IMR-90 (cell line): ENCODE measurements at places on chromosomes 7 and 10. TPM values are rescaled to one million over a fixed set of nuclear protein-coding genes. Genes with fewer than 3 reads are reported as not detected.
A peak's percentile ranks its signal among the peaks of the same experiment; 100 is the strongest.

DNA sequence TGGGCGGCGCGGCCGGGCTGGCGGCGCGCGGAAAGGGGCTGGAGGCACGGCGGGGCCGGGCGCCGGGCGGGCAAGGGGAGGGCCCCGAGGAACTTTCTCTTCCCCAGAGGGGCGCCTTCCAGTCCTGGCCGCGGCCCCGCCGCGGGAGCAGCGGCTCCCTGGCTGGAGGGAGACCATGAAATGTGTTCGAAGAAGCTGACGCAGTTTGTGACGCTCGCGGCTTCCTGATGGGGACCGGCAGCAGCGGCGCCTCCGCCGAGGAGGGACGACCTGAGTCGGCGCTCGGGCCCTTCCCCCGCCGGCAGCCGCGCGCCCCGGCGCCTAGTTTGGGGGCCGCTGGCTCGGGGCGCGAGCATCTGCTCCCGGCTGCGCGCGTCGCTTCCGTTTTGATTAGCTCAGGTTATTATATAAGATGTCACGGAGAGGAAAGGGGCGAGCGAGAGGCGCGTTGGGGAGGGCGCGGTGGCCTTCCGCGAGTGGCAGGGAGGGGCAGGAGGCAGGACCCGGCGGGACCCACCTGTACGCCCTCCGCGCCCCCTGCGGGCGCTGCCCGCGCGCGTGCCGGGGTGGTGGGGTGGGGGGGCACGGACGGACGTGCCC lies 57.1 kb upstream of the PCGF5 start:
- DNase-seq: peak; percentile 62

GRCh38 chr7:149070372-149071125 lies 20.0 kb downstream of the ZNF786 start:
- no peak for DNase-seq

DNA sequence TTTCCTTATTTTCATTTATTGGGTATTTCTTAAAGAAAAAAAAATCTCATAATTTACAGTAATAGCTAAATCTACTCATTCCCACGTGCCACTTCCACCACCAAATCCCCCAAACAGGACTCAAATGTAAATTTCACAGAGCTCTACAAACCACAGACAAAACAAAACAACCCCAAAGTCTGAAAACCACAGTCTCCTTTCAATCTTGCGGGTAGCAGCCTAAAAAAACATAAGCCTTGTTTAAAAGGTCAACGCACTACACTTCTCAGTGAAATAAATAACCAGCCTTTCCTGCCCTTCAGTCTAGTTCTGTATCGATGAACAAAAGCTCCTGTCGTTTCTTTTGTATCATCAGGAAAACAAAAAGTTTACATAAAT lies 121.8 kb upstream of the AFAP1L2 start:
- DNase-seq: peak; percentile 16

- DNase-seq: no peak
These were observed 75.4 kb upstream of the SVIL start for GRCh38 chr10:29710128-29710527.

GRCh38 chr10:650886-651615 lies 38.4 kb downstream of the DIP2C start:
- peak; percentile 78 for DNase-seq

- DNase-seq: no peak
These were observed 16.7 kb downstream of the AQP1 start for GRCh38 chr7:30928254-30928872.

GRCh38 chr7:27745064-27745583 lies 5.2 kb downstream of the TAX1BP1 start:
- DNase-seq: peak; percentile 84

DNA sequence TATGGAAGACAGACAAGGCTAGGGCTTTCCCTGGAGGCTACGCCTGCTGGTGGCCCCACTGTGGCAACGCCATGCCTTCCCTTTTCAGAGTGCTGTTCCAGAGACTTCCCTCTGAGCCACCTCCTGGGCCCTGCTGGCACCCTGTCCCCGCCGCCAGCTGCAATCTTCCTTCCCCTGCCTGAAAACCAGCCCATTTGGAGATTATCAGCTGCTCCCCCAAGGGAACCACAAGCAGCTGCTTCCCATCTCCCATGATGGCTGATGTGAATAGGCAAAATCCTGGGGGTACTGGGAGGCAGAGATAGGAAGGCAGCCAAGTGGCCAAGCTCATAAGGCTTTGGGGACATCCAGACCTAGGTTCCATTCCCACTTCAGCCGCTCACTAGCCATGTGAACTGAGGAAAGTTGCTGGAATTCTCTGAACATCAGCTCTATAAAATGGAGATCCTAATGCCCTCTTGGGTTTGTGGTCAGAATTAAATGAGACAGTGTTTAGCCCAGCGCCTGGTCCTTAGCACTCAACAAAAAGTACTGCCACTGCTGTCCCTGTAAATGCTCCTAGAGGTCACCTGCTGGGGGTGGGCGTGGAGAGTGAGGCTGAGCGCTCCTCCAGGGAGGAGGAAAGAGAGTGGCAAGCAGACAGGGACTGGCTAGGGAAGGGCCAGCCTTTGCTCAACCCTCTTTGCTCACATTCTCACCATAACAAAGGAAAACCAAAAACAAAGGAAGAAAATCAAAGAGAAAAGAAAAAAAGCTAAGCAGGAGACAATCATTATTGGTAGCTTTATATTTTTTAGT lies 5.9 kb downstream of the TSPAN33 start:
- no peak for DNase-seq

DNA sequence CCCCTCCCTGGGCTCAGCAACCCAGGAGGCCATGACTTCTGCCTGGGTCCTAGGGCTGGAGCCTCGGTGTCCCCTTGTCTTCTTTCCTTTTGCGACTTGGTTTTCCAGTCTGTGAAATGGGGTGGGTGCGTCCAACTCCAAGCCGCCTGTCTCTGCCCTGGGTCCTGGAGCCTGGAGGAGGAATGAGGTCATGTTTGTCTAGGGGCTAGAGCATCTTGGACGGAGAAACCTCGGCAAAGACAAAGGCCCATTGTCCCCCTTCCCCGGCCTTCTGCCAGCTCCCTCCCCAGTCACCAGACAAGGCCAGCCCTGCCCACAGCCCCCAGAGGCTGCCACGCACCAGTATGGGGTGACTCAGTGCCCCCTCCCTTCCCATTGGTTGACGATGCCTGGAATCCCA lies 39.8 kb upstream of the ELN start:
- peak; percentile 21 for DNase-seq

GRCh38 chr10:119316729-119317097 lies 109.3 kb downstream of the GRK5 start:
- DNase-seq: peak; percentile 92

DNA sequence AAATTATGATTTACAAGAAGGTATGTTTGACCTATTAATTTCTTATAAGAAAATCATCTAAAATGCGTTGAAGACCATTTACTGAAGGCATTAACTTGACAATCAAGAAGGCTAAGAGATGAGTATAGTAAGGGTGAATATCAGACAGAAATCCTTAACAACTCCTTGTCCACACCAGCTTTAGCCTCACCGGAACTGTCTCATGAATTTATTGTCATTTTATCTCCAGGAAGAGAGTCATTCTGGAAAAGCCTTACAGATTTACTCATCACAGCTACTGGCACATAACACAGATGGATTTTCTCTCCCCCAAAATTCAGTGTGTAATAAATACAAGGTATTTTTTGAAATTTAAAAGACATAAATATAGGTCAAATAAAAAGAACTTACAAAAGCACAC lies 129.4 kb upstream of the LSM8 start:
- DNase-seq: no peak

GRCh38 chr7:112784603-112785002 lies 5.6 kb downstream of the TMEM168 start:
- no peak for DNase-seq

GRCh38 chr10:120110196-120110595 lies 217.7 kb downstream of the SEC23IP start:
- DNase-seq: no peak

DNA sequence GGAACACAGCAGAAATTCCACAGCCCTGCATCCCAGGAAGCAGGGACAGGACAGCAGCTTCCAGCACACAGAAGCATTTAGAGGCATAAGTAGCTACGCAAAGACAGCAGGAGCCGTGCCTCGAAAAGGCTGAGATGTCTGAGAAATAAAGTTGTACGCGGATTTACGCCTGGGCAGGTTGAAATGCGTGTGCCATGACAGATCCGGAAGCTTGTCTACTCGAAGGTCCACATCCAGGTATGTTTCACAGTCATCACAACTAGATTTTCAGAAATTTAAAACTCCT lies 26.1 kb downstream of the DIP2C start:
- no peak for DNase-seq

DNA sequence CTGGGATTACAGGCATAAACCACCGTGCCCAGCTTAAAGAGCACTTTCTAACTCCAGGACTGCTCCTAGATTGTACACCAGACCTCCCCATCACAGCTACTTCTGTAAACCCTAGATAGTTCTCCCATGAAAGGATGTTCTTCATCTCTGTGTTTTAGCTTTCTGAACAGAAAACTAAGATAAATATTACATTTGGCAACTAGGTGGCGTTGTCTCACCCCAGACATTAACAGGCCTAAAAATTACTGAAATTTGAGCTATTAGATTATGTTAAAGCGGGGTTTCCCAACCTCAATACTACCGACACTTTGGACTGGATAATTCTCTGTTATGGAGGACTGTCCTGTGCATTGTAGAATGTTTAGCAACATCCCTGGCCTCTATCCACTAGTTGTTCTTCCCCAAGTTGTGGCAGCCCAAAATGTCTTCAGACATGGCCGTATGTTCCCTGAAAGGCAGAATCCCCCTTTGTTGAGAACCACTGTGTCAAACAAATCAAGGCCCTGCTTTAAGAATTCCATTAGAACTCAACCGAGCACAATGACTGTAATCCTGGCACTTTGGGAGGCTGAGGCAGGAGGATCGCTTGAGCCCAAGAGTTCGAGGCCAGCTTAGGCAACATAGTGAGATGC lies 19.1 kb downstream of the ATOH7 start:
- peak; percentile 67 for DNase-seq

- no peak for DNase-seq
These were observed 513.6 kb downstream of the SORCS3 start for GRCh38 chr10:105154736-105155135.

DNA sequence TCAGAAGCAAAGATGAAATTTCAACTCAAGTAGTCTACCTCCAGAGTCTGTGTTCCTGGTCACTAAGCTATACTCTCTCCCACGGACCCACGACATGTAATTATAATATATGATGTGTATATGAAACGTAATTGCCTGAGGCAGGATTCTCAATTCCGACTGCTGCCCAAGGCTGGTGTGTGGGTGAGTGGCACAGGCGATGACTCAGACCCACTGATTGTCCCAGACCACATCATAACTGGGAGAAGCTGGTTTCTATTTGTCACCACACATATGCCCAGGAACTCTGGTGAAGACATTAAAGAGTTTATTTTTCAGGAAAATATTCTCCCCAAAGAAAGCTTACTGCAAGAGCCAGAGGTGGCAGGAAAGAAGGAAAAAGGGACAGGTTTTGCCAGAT lies 219.3 kb downstream of the JAZF1 start:
- peak; percentile 47 for DNase-seq

- DNase-seq: no peak
These were observed 37.7 kb upstream of the LRGUK start for GRCh38 chr7:134089446-134089845.

DNA sequence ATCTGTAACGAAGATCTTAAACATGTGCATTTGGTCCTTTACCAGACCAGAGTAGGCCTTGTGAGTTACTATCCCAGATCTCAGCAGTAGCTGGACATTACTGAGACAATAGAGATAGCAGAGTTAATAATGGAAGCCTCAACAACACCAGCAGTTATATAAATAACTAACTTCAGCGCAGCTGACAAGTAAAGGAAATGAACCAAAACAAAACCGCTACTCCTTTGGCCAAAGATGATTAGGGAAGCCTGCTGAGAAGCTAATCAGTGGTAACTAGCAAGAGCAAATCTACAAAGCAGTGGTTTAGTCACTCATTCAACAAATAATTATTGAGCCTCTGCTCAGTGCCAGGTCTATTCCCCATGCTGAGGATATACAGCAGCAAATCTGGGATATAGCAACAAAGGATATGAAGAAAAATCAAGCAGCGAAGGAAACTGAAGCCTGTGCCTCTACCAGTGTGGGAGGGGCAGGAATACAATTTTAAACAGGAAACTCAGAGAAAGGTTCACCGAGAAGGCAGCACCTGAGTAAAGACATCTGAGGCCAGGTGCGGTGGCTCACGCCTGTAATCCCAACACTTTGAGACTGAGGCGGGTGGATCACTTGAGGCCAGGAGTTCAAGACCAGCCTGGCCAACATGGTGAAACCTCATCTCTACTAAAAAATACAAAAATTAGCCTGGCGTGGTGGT lies 103.6 kb downstream of the ELMO1 start:
- DNase-seq: no peak

GRCh38 chr7:24764972-24765744 lies 7.9 kb upstream of the GSDME start:
- DNase-seq: peak; percentile 52

GRCh38 chr10:112213836-112214235 lies 30.3 kb upstream of the GPAM start:
- DNase-seq: no peak

- no peak for DNase-seq
These were observed 53.7 kb upstream of the SP4 start for GRCh38 chr7:21374134-21374533.

- no peak for DNase-seq
These were observed 12.0 kb downstream of the HOXA4 start for GRCh38 chr7:27118580-27118979.

DNA sequence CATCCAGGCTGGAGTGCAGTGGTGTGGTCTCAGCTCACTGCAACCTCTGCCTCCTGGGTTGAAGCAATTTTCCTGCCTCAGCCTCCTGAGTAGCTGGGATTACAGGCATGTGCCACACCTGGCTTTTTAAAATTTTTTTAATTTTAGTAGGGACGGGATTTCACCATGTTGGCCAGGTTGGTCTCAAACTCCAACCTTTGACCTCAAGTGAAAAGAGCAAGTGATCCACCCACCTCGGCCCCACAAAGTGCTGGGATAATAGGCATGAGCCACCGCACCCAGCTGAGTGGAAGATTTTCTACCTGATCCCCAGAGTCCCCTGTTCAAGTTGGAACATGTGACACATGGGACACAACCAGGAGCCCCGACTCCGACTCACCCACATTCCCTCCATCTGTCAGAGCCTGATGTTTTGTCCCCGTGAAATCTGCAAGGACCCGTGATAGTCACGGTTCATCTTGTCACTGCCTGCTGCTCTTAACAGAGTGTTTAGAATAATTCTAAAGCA lies 104.5 kb downstream of the SMURF1 start:
- DNase-seq: no peak

- DNase-seq: no peak
These were observed 11.5 kb upstream of the PRKAG2 start for GRCh38 chr7:151888079-151889067.

GRCh38 chr7:104098890-104099289 lies 108.9 kb downstream of the ORC5 start:
- no peak for DNase-seq

PGAM2 gene
- total RNA-seq: not detected in 2 replicates

SLC25A13 gene
- total RNA-seq: 11.7 and 13.6 TPM in 2 replicates

TDRD1 gene
- not detected in 2 replicates for total RNA-seq

CAMK2B gene
- 0.18 and 0.28 TPM in 2 replicates for total RNA-seq

RTKN2 gene
- total RNA-seq: 0.90 and 2.2 TPM in 2 replicates

PPP1R3C gene
- 61.7 and 62.9 TPM in 2 replicates for total RNA-seq

COL28A1 gene
- under 0.01 TPM in 2 replicates for total RNA-seq

UTF1 gene
- not detected in 2 replicates for total RNA-seq

NEURL1 gene
- total RNA-seq: 0.28 and 0.36 TPM in 2 replicates

PRKAR1B gene
- total RNA-seq: 14.7 and 15.2 TPM in 2 replicates

CWF19L1 gene
- 26.7 and 30.8 TPM in 2 replicates for total RNA-seq

KLHDC10 gene
- 27.1 and 34.2 TPM in 2 replicates for total RNA-seq

SGMS1 gene
- 26.7 and 30.8 TPM in 2 replicates for total RNA-seq

SLC13A4 gene
- total RNA-seq: 0.56 TPM in 1 of 2 replicates, not detected in the other

SLIT1 gene
- under 0.01 TPM in 1 of 2 replicates, not detected in the other for total RNA-seq

PDCD4 gene
- 10.9 and 46.9 TPM in 2 replicates for total RNA-seq

C10orf67 gene
- total RNA-seq: 0.18 and 0.28 TPM in 2 replicates

CLDN12 gene
- total RNA-seq: 42.5 and 46.4 TPM in 2 replicates
